NCI-H2081 treated with DMSO at 0.1 percent for 48 hours (cell line): ENCODE measurements at places on chromosomes 11 and 22.

- DNase-seq: no peak
Measured at GRCh38 chr11:15280393-15280792, 165.7 kb downstream of the INSC start.

- DNase-seq: no peak
Measured at GRCh38 chr22:19755145-19755710, 5.3 kb upstream of the TBX1 start.

GRCh38 chr11:121618516-121618915, 165.7 kb upstream of the SORL1-AS1 start:
- no peak for DNase-seq

GRCh38 chr11:131246663-131247062, 123.8 kb upstream of the NTM start:
- DNase-seq: no peak

DNA sequence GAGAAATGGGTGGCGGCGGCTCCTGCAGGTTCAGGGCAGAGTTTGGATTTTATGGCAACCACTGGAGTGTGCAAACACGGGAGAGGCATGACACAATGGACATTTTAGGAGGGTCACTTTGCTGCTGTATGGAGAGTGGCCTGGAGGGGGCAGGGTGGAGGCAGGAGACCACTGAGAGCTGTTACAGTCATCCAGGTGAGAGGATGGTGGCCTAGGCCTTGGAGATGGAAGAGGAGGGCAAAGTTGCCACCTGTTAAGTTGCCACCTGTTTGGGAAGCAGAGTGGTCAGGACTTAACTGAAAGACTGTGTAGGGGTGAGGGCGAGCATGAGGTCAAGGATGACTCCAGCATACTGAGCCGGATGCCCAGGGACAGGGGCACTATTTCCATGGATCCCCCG, 2.3 kb upstream of the RAD9A start:
- DNase-seq: no peak

- DNase-seq: peak; percentile 75
Measured at GRCh38 chr11:96306933-96307775, 35.8 kb downstream of the MAML2 start.

DNA sequence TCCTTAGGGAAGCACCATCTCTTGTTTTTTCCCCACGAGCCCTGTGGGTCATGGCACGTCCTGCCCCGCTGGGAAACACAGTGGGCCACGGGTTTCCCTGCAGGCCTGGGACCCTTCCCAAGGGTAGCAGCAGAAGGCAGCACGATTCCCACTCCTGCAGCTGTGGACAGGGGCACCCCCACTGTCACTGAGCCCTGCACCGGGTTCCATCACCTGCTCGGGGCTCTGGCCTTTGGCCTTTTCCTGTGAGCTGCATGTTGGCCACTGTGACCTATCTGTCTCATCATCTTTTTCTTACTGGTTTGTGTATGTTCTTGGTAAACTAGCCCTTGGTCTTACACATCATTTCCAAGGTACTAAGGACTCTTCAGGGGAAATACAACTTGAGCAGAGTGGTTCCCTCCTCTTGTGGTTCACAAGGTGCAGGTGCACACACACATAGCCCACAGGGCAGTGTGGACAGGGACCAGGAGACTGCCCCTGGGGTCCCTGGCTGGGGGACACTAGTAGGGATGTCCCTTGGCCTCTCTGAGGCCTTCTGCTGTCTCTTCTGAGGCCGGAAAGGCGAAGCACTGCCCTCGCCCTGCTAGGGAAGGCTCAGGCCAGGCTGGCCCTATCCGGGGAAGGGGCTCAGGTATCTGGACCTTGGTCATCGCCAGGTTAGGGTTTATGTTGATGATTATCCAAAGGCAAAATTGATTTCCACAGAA, 19.0 kb upstream of the TXNRD2 start:
- no peak for DNase-seq

- no peak for DNase-seq
Measured at GRCh38 chr11:67617243-67617953, 10.7 kb downstream of the NDUFV1 start.
